ENCODE measurements at places on chromosomes 3 and 15.

- no peaks in the 10 kb centered on the region for H3K4me1 ChIP-seq
- no peak for DNase-seq
- no peak overlapping the region for H3K4me3 ChIP-seq
- H3K27ac ChIP-seq, result no peak overlapping the region
- H3K36me3 ChIP-seq, result no peaks in the 10 kb centered on the region
These were observed 437.9 kb upstream of the GOLIM4 start for GRCh38 chr3:168533600-168533999.

DNA sequence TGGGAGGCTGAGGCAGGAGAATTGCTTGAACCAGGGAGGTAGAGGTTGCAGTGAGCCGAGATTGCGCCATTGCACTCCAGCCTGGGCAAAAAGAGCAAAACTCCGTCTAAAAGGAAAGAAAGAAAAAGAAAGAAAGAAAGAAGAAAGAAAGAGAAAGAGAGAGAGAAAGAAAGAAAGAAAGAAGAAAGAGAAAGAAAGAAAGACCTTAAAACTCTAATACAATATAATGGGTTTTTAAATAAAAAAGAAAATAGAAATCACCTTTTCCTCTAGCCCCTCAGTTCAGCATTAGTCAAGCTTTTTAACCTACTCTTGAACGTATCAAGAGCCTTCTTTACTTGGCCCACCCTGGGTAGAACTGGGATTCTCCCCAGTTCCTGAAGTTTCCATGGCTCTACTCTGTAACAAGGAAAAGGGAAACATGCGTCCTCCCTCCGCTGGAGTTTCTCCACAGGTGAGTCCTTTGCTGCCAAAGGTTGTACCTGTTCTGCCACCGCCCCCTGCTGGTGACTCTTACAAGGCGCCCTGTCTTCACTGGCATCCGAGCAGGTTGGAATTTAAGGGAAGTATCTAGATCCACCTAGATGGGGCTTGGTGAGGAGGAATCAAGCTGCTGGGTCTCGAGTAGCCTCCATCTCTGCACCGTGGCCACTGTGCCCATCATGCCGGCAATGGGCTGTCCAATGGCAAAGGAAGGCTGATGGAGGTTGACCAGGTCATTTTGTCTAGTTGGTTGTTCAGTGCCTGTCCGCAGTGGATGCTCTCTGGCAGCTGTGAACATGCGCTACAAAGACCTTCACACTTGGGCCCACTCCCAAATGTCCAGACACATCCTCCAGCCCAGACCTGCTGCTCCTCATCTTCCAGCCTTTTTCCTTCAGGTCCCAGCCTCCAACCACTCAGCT is 20.6 kb upstream of the EPHB3 start:
- no peak overlapping the region for H3K27ac ChIP-seq
- H3K4me1 ChIP-seq, result no peaks in the 10 kb centered on the region
- H3K4me3 ChIP-seq, result no peak overlapping the region
- H3K36me3 ChIP-seq, result no peaks in the 10 kb centered on the region
- H3K27me3 ChIP-seq, result peaks cover 8% of the 10 kb centered on the region

GRCh38 chr15:86135041-86135440 is 55.4 kb downstream of the AGBL1 start:
- H3K4me3 ChIP-seq, result no peak overlapping the region
- no peaks in the 10 kb centered on the region for H3K4me1 ChIP-seq
- no peaks in the 10 kb centered on the region for H3K36me3 ChIP-seq
- peaks cover 3% of the 10 kb centered on the region for H3K27me3 ChIP-seq
- H3K27ac ChIP-seq, result no peak overlapping the region

DNA sequence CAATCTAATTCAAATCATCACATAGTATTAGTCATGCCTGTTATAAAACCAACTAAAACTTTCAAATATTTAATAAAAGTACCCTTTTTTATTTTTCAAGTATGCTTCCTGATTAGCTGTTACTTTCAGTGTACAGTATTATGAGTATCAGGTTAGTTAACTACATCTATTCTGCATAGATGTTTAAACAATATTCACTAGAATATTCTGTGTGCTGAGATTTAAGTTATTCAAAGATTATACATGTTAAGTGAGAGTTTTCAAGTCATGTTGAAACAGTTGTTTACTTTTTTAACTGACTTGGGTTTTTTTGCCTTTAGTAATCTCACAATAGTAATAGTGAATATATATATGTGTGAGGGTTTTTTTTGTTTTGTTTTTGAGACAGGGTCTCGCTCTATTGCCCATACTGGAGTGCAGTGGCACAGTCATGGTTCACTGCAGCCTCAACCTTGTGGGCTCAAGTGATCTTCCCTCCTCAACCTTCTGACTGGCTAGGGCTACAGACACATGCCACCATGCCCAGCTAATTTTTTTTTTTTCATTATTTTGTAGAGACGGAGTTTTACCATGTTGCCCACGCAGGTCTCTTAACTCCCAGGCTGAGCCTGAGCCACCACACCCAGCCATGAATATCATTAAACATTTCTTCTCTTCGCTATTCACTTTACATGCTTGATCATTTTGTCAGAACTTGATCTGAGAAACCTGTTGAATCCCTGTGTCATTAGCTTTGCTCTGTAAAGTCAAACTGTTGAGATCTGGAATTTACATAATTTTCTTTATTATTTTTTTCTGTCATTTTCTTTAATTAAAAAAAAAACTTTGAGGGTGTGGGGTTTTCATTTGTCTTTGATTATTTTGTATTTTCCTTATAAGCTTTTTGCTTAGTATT is 286.2 kb upstream of the UBE2E1 start:
- DNase-seq, result no peak
- H3K4me3 ChIP-seq, result no peak overlapping the region
- no peaks in the 10 kb centered on the region for H3K27me3 ChIP-seq
- no peaks in the 10 kb centered on the region for H3K36me3 ChIP-seq
- no peak overlapping the region for H3K27ac ChIP-seq

DNA sequence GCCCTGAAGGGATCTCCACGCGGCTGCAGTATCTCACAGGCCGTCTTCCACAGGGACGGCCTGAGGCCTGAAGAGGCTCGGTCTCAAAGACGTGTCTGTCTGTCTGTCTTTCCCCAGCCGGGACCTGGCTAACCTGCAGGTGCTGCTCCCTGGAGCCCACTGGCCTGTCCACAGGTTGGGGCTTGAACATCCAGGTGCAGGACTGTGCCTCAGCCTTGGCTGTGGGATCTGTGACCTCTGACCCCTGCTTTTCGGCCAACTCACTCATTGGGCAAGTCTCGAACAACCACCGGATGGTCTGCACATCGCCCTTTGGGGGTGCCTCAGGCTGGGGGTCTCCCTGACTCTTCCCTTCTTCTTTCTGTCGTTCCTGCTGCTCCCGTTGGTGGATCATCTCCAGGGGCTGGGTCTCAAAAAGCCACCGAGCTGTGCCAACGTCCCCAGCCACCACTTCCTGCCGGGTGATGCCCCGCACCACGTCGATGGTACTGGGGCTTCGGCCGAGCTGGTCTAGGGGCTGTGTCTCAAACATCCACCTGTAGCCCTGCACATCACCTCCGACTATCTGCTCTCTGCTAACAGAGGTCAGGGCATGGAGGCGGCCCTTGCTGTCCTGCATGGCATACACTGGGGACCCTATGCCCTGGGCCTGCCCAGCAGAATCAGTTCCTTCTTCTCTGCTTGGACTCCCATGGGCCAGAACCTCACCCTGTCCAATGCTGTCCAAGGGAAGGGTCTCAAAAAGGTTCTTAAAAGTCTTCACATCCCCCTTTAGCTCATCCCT is 4.8 kb downstream of the XIRP1 start:
- H3K4me3 ChIP-seq, result no peak overlapping the region
- H3K36me3 ChIP-seq, result no peaks in the 10 kb centered on the region
- H3K27me3 ChIP-seq, result no peaks in the 10 kb centered on the region
- DNase-seq, result no peak
- H3K4me1 ChIP-seq, result peaks cover 5% of the 10 kb centered on the region

DNA sequence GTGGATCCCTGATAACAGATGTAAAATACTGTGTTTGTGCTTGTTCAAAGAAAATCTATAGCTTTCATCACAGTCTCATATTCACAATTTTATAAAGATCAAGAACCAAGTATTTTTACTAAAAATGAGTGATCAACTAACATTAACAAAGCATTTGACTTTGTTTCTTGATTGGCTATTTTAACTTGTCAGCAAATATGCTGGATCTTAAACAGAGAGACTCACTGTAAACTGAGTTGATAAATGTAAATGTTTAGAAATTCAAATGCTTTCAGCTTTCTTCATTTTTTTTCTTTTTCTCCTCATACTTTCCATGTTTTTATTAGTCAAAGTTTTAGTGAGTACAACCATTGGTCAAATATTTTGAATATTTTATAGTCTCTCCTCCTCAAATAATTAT is 923.0 kb upstream of the NR2F2 start:
- H3K36me3 ChIP-seq, result no peaks in the 10 kb centered on the region
- DNase-seq, result no peak
- H3K4me3 ChIP-seq, result no peak overlapping the region
- H3K27ac ChIP-seq, result no peak overlapping the region
- H3K4me1 ChIP-seq, result no peaks in the 10 kb centered on the region

DNA sequence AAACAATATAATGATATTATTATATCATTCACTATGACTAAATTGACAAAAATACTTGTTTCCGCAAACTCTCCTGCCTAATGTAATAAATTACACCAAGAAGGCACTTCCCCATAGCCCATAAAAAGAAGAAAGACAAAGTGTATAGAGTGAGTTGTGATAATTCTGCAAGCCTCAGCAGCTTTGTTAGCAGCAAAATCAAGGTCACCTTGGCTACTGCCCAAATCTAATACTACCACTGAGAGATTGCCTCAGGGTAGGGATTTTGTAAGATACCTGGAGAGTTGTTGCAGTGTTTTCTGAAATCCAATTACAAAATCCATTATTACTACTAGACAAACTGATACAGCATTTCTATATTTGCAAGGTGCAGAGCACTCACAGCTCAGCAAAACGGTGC is 503.5 kb downstream of the FGF12 start:
- no peaks in the 10 kb centered on the region for H3K27me3 ChIP-seq
- no peak for DNase-seq
- no peak overlapping the region for H3K4me3 ChIP-seq
- H3K27ac ChIP-seq, result no peak overlapping the region

- no peak overlapping the region for H3K4me3 ChIP-seq
- no peaks in the 10 kb centered on the region for H3K36me3 ChIP-seq
- DNase-seq, result no peak
- H3K27me3 ChIP-seq, result no peaks in the 10 kb centered on the region
- no peak overlapping the region for H3K27ac ChIP-seq
- H3K4me1 ChIP-seq, result no peaks in the 10 kb centered on the region
These were observed 45.3 kb downstream of the DGKG start for GRCh38 chr3:186316666-186317260.

- DNase-seq, result no peak
- no peak overlapping the region for H3K4me3 ChIP-seq
- no peaks in the 10 kb centered on the region for H3K4me1 ChIP-seq
These were observed 116.3 kb downstream of the TFG start for GRCh38 chr3:100825574-100825973.

DNA sequence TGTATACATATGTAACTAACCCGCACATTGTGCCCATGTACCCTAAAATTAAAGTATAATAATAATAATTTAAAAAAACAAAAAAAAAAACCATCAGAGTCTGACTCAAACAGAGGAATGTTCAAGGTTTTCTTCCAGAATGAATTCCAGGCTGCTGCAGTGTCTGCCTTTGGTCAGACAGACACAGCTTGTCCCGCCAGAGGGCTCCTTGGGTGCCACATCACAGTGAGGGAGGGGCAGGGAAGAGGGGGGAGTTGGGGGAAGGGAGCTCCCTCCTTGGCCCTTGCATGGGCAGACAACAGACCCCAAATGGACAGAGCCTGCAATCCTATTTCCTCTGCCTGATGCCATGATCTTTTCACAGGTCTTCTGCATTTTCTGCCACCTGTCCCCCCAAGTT is 36.5 kb downstream of the ITGB5 start:
- peak overlapping the region; percentile 66 for H3K27ac ChIP-seq
- H3K36me3 ChIP-seq, result no peaks in the 10 kb centered on the region
- H3K4me3 ChIP-seq, result no peak overlapping the region
- DNase-seq, result peak; percentile 49
- H3K27me3 ChIP-seq, result no peaks in the 10 kb centered on the region
- H3K4me1 ChIP-seq, result peaks cover 2% of the 10 kb centered on the region

DNA sequence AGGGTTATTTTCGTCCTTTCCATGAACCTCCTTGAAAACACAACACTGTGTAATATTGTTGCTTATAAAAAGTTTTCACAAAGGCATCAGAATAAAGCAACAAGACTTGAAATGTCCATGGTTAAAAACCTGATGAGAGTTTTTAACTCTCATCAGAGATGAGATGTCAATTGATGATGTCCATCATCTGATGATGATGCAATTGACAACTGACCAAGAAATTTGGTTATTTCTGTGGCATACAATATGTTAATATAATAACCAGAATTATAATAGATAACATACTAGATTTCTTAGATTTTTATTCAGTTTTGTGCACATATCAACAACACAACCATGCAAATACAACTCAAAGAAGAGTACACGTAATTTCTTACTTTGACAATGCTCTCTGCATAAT is 15.5 kb upstream of the FNDC3B start:
- H3K36me3 ChIP-seq, result no peaks in the 10 kb centered on the region
- H3K27ac ChIP-seq, result no peak overlapping the region

GRCh38 chr3:187794731-187795130 is 49.5 kb upstream of the BCL6 start:
- no peak overlapping the region for H3K27ac ChIP-seq
- H3K4me1 ChIP-seq, result no peaks in the 10 kb centered on the region
- no peaks in the 10 kb centered on the region for H3K36me3 ChIP-seq
- no peaks in the 10 kb centered on the region for H3K27me3 ChIP-seq

GRCh38 chr3:66393333-66394005 is 107.4 kb downstream of the LRIG1 start:
- H3K4me3 ChIP-seq, result no peak overlapping the region
- no peaks in the 10 kb centered on the region for H3K27me3 ChIP-seq
- H3K36me3 ChIP-seq, result no peaks in the 10 kb centered on the region

GRCh38 chr3:105527949-105528348 is 161.2 kb downstream of the ALCAM start:
- no peak overlapping the region for H3K4me3 ChIP-seq
- no peaks in the 10 kb centered on the region for H3K36me3 ChIP-seq
- DNase-seq, result no peak
- H3K4me1 ChIP-seq, result no peaks in the 10 kb centered on the region

DNA sequence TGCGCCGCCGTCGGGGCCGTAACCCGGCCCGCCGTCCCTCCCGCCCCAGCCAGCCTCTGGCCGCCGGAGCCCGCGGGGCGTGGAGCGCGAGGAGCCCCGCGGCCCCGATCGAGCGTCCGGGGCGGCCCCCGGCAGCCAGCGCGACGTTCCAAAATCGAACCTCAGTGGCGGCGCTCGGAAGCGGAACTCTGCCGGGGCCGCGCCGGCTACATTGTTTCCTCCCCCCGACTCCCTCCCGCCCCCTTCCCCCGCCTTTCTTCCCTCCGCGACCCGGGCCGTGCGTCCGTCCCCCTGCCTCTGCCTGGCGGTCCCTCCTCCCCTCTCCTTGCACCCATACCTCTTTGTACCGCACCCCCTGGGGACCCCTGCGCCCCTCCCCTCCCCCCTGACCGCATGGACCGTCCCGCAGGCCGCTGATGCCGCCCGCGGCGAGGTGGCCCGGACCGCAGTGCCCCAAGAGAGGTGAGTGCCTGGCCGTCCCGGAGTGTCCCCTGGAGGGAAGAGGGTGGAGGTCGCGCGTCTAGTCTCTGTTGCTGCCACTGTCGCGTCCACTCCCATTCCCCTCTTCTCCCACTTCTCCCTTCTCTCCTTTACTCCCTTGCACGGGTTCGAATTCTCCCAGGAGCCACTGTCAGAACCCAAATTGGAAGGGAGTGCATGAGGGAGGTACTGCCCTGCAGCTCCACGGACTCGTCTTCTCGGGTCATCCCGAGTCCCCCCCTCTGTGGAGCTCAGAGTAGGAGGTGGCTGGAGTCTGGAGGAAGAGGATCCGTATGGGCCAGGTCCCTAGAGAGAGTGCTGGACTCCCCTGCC is 585 bp downstream of the CSK start:
- peak overlapping the region; percentile 81 for H3K4me3 ChIP-seq
- H3K27ac ChIP-seq, result peak overlapping the region; percentile 81
- H3K27me3 ChIP-seq, result no peaks in the 10 kb centered on the region
- H3K4me1 ChIP-seq, result peaks cover 13% of the 10 kb centered on the region
- DNase-seq, result no peak
- no peaks in the 10 kb centered on the region for H3K36me3 ChIP-seq
